ENCODE measurements at places on chromosomes 1 and 21.

- no peak for DNase-seq
Observed at GRCh38 chr1:18895317-18895716, 7.0 kb downstream of the ALDH4A1 start.

DNA sequence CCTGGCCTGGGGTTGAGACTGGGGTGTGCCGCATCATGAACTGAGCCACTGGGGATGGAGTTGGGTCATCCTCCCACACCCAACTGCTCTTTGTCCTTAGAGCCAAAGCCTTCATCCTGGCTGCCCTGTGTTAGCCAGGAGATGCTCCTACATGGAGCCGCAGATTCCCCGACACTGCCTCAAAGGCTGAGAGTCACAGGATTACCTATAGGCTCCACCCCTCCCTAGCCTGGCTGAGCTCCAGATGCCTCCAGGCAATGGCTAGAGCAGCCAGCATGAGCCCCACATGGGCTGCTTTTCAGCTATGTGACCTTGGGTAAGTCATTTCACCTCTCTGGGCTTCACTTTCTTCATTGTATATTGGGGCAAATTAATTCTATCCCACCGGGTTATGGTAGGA lies 119.9 kb upstream of the POU3F1 start:
- DNase-seq = no peak

DNA sequence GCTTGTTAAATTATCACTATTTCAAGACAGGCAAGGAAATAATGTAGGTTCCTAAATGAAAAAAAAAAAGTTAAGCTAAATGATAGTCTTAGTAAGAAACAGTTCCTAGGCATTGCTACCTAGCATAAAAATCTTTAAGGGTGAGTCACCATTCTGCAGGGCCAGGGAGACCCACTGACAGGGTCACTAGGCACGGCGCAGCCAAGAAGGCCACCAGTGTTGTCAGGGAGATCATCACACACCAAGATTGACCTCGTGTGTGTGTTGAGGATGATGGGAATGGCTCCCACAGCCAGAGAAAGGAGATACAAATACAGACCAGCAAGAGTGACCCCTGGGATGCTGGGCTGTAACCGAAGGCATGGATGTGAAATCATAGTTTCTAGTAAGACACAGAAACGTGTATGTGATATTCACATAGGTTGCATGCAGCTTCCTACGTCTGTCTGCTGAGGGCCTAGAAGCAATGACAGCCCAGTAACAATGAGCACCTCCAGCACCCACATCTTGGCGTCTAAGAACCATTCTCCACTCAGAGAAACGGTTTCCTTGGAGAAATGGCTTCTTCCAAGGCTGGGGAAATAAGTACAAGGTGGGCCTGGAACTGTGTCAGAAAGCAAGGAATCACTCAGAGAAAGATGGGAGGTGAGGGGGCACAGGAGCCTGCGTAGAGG lies 29.1 kb downstream of the RIPK4 start:
- DNase-seq = no peak

DNA sequence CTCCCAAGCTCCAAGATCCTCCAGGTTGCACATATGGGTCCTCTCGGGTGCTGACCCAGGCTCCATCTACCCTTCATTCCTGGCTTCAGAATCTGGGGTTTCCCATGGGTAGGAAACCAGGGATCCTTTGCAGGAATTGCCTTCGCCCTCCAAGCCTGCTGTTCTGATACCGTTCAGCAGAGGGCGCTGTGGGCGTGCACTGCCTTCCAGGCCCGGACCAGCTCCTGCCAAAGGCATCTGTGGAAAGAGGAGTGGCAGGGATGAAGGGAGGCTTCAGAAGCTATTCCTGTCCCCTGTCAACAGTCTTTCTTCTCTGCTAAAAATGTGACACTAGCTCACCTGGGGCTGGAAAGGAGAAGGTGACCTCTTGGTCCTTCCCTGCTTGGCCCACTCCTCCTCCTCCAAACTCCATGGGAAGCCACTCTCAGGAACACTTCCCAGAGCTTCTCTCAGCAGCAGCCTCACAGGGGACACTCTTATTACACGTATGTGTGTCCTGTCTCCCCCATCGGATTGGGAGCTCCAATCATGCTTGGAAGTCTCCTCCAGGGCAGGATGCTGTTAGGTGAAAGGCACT lies 71.2 kb downstream of the VWA5B1 start:
- peak; percentile 69 for DNase-seq

DNA sequence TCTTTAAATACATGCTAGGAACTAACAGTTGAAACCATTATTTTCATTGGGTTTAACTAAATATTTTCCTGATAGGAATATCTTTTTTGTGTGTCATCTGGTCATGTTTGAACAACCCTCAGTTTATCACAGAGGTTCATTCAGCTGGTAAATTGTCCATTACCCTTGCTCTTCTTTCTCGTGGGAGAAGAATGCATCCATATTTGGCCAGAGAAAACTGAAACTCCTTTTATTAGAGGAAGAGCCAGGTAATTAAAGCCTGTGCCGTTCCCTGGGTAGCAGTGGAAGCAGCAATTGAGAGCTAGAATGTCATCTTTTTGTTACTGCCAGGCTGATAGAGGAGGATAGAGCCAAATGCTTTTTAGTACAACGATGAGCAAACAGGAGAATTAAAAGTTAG lies 587.2 kb upstream of the ZRANB2 start:
- DNase-seq = no peak
